ENCODE measurements at places on chromosomes 1 and 21.

DNA sequence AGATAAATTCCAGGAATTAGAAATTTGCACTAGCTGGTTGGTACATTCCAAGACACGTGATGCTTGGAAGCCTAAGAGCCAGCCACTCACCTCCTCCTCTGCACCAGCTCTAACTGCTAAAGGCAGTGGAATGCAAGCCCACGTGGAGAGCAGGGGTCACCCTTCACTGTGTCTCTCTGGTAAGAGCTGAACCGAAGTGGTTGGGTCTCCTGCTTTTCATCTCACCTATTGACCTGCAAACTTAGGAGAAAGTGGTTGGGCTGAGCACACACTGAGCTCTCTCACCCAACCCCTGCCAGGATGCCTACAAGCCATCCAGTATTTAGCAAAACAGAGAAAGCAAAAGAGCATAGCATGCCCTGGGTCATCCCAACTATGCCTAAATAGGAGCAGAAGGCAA lies 19.3 kb downstream of the HAO2 start:
- DNase-seq, result no peak

DNA sequence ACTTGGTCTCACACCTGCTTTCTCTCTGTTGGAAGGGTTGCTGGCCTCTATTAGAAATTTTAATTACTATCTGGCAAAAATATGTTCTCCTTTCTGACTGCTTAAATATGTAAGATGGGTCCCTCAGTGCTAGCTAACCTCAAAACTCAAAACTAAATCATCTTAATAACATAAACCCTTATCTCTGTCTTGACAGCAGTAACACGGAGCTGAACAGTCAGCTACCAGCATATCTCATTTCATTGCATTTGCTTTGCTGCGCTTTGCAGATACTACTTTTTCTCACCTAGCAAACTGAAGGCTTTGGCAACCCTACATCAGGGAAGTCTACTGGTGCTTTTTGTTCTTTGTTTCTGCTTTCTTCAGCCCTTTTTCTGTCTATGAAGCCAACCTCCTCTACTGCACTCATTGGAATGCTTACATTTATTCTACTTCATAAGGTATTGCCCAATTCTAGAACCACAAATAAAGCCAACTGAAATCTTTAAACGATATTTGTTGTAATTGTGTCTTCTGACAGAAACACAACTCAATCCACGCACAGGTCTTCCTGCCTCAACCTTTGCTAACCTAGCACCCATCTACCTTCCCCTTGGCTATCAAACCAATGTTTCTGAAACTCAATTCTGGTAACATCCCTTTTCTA lies 95.6 kb downstream of the RERE start:
- peak; percentile 75 for DNase-seq

GRCh38 chr1:1232796-1233566 lies 944 bp downstream of the B3GALT6 start:
- DNase-seq, result no peak

- no peak for DNase-seq
These were observed 532 bp upstream of the MANEAL start for GRCh38 chr1:37792943-37793686.

DNA sequence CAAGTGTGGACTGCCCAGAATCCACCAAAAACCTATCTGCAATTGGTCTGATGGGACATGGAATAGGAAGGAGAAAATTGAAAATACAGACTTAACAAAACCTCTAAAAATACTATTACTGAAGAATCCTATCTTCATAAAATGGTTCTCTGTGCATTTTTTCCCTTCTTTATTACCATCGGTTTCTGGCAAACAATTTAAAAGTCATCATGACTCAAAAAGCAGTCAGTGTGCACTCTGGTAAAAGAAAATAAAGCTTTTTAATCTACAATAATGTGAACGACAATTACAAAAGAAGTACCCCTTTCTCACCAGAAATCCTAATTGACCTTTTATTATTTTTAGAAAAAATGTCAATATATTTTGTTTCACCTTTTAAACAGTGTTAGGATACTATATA lies 186.3 kb downstream of the TPR start:
- DNase-seq, result no peak

GRCh38 chr1:190633488-190633887 lies 155.8 kb upstream of the BRINP3 start:
- no peak for DNase-seq

GRCh38 chr1:22365331-22366295 lies 86.0 kb upstream of the ZBTB40 start:
- no peak for DNase-seq

DNA sequence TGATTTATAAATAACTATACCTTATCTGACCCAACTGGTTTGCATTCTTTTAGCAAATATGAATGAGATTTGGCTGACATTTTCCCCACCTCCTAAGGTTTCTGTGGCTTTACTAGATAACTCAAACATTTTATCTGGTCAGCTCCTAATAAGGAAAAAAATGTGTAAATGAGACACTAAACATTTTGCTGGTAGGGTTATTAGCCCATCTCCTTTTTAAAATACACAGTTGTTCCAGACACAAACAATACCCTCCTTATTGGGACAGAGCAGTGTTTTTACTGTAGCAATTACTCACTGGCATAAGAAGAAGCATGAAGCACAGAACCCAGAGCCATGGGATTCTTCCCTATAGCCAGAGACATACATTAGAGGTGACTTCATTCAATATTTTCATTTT lies 53.8 kb upstream of the NUF2 start:
- no peak for DNase-seq

- no peak for DNase-seq
These were observed 19.8 kb downstream of the VPS45 start for GRCh38 chr1:150087415-150087814.

GRCh38 chr21:39637197-39637970 lies 24.6 kb downstream of the B3GALT5 start:
- DNase-seq, result no peak

DNA sequence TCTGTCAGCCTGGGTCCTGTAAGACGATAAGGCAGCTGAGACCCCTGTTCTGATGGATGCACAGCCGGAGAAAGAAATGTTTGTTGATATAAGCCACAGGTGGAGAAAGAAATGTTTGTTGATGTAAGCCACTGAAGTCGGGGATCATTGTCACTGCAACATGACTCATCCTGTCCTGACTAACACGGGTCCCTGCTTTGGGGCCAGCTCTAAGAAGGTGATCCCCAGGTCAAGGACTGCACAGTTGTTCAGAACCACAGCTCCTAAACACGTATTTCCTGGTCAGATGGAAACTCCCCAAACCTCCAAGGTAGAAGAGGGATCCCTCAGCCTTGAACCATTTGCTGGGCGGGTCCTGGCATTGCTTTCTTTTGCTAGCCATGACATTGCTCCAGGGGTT lies 86.4 kb upstream of the IGSF21 start:
- no peak for DNase-seq

DNA sequence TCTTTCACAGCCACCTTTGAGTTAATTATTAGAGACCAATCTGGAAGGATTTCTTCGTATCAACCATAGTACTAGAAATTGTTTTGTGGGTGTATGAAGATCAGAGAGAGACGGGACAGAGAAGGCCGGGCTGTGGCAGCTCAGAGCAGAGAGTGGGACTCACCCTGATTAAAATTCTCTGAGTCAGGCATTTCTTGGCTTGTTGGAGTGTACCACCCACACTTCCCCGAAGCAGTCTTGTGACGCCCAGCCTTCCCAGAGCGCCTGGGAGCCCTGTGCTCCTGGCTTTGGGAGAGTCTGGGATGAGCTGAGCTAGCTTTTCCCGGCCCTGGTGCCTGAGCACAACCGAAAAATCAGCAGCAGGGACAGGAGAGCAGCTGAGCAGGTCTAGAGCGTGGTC lies 19.4 kb downstream of the PLEKHM2 start:
- DNase-seq, result no peak

- DNase-seq, result no peak
These were observed 383.0 kb upstream of the PTBP2 start for GRCh38 chr1:96338622-96339021.

DNA sequence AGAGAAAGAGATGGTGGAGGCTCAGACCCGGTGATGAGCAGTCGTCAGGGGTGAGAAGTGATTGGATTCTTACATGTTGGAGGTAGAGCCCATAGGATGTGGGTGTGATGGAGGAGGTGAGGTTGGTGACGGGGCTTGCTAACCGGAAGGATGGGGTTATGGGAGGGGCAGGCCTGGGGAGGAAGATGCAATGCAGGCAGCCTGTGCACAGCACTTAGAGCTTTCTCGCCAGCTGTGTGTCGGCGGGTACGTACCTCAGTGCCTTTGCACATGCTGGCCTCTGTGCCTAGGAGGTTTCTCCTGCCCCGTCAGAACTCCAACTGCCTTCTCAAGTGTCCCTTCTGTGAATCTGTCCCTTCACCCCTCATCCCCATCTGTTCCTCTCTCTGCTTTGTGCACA lies 2.9 kb upstream of the BSND start:
- no peak for DNase-seq

- no peak for DNase-seq
These were observed 96.8 kb upstream of the ADGRL2 start for GRCh38 chr1:81703756-81704463.

- DNase-seq, result no peak
These were observed 212.8 kb downstream of the PBX1 start for GRCh38 chr1:164771619-164772361.

DNA sequence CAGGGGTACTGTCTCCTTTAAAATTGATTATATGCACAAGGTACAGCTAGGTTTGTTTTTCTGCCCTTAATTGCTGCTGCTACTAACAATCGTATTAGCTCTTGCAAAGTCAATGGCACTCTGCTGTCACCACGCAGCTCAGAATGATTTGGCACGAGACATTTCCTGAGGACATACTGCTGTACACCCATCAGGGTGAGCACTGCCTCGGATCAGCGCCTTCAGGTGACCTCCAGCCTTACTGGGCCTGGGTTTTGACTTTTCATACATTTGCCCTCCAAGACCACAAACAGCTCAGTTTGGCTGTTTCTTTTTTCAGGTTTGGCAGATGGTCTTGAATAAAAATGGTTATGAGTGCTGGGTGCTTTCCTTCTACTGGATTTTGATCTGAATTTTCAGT lies 110.9 kb downstream of the NTPCR start:
- DNase-seq, result no peak
